ENCODE measurements at places on chromosomes 1 and 21.
A peak's percentile ranks its signal among the peaks of the same experiment; 100 is the strongest.

GRCh38 chr21:32088471-32088870 lies 190.4 kb downstream of the MIS18A start:
- no peak for DNase-seq

- DNase-seq, result no peak
Observed at GRCh38 chr1:8396786-8397406, 79.0 kb downstream of the SLC45A1 start.

GRCh38 chr1:59714966-59715365 lies 99.8 kb upstream of the HOOK1 start:
- no peak for DNase-seq

GRCh38 chr1:24140741-24141181 lies 2.2 kb downstream of the IL22RA1 start:
- DNase-seq, result no peak

- no peak for DNase-seq
Observed at GRCh38 chr1:214022229-214022791, 34.5 kb downstream of the PROX1 start.

- DNase-seq, result no peak
Observed at GRCh38 chr1:160168609-160169369, 17.4 kb downstream of the ATP1A4 start.

DNA sequence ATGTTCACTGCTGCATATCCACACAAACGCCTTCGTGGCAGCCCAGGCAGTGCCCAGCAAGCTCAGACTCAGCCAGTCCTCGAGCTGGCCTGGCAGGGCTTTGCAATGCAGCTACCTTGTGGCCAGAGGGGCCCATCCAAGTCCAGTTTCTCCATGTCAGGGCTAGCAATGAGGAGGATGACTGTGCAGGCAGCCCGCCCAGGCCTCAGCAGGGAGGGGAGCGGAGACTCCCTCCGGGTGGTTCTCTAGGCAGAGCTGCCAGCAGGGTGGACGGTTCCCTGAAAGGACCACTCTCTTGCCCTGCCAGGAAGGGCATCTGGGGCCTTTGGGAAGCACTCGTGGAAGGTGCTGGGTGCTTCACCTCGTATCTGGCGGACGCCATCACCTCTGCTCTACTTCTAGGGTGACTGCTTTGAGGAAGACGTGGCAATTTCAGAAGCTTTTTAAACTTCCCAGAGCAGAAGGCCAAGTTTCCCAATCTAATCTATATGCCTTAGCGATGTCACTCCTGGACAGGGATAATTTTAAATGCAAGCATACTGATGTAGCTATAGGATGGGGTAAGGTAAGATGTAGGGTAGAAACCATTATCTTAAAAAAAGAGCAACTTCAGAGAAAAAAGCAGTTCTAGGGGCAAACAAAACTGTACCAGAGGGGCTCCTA lies 56.2 kb downstream of the RUNX1 start:
- DNase-seq, result no peak

- no peak for DNase-seq
Observed at GRCh38 chr1:173176246-173176645, 30.9 kb downstream of the TNFSF4 start.

GRCh38 chr1:170886460-170886859 lies 48.9 kb upstream of the MROH9 start:
- DNase-seq, result no peak

DNA sequence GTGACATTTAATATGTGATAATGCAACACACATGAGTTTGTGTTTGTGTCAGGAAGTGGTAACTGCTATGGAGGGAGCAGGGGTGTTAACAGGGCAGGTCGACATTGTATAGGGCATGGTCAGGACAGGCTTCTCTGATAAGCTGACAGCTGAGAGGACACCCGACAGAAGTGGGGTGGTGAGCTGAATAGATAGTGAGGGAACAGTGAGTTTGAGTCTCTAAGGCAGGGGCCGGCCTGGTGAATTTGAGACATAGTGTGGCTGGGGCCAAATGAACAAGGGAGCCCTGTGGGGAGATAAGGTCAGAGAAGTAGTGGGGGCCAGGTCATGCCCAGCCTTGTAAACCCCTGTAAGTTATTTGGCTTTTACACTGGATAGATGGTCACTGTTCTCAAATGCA lies 217.4 kb upstream of the KIAA0040 start:
- no peak for DNase-seq

DNA sequence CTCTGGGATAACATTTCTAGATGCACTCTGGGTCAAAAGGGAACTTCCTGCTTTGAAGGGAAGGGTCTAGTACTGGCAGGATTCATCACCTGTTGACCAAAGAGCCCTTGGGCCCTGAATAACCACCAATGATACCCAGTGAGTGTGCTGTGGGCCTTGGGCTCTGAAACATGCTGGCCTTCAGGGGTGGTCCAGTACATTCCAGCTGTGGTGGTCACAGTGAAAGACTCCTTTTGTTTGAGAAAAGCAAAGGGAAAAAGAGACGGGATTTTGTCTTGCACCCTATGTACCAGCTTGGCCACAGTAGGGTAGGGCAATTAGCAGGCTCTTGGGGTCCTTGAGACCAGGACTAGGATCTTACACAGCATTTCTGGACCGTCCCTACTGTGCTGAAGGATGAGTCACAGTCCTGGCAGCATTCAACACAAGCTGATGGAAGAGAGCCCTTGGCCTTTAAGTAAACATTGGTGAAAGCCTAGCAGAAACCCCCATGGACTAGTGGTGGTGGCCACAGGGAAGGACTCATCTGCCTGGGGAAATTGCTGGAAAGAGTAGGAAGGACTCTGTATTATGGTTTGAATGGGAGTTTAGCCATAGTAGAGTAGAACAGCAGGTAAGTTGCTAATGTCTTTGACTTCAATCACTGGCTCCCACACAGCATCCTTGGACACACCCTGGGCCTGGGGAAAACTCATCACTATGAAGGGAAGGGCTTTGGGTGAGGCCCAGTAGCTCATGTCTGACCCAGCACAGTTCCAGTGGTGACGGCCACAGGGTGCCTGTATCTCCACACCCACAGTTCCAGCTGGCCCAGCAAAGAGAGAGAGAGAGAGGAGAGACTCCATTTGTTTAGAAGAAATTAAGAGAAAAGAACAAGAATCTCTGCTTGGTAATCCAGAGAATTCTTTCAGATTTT lies 87.5 kb downstream of the COL24A1 start:
- DNase-seq, result no peak

GRCh38 chr1:242055749-242056320 lies 56.9 kb upstream of the MAP1LC3C start:
- no peak for DNase-seq

DNA sequence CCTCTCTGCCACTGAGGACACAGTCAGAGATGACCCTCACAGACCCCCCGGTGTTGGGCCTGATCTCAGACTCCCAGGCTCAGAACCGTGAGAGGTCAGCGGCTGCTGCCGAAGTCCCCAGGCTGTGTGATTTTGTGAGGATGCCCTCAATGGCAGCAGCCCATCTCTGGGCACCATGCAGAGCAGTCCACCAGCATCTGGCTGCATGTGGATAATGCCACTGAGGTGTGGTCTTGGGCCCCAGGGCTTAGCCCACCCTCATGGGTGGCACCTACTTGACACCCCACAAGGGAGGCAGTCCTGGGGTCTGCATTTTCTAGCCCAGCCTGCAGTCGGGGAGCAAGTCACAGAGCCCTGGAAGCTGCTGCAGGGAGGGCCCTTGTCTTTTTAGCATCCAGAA lies 5.5 kb upstream of the ACTRT2 start:
- DNase-seq, result peak; percentile 81

DNA sequence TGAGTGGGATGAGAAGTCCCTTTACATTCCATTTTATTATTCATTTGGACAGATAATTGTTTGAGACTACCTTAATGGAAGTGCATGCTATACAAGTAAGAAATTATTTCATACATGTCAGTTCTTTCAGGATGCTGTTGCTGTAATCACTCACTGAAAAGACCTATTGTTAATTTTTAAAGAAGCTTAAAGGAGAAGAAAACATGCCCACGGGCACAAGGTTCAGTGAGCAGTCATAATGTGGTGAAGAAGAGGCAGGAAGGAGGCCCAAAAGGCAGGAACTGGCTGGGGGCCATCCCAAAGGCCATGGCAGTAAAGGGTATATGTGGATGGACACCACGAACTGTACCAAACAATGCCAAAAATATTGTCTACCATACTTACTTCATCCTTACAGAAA lies 206.0 kb downstream of the LYPLAL1 start:
- no peak for DNase-seq

GRCh38 chr1:235972311-235972689 lies 92.6 kb downstream of the NID1 start:
- no peak for DNase-seq

- no peak for DNase-seq
Observed at GRCh38 chr1:232012773-232013386, 386.3 kb downstream of the DISC1 start.

GRCh38 chr1:218643281-218643680 lies 298.1 kb downstream of the TGFB2 start:
- no peak for DNase-seq

DNA sequence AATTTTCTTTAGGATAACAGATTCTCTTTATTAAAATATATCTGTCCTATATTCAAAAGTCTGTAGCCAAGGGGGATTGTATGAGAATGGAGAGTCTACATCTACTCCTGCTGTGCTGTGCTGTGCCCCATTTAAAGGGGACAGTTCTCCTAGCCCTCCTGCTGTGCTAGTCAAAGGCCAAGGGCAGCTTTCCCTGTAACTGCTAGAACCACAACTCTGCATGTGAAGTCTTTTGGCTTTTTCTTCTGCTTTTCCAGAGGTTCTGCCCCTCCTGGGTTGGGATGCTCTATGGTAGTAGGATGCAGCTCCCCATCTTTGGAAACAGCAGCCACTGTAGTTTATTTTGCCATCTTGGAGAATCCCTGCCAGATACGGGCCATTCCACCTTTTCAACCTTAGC lies 197.5 kb upstream of the JUN start:
- DNase-seq, result no peak

DNA sequence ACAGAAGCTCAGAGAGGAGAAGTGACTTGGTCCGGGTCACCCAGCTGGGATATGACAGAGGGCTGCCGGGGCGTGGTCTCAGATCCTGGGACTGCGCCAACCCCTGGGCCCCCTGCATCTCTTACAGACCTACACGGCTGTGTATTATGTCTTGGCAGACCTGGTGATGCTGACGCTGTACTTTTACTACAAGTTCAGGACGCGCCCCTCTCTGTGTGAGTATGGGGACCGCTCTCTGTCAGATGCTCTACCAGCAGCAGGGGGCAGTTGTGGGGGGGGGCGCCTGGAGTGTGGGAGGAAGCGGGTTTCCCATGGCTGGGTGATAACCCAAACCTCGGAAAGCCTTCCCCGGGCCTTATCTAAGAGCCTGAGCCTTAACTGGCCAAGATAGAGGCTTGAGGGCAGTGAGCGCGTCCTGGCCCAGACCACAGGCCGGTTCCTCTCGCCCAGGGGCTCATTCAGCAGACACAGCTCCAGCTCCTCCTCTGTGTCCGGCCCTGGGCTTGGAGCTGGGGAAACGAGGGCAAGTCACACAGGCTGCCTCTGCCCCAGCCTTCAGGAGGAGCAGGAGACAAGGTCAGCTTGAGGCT lies 13.3 kb downstream of the SLC66A1 start:
- DNase-seq, result no peak

GRCh38 chr21:34707876-34708325 lies 39.1 kb downstream of the CLIC6 start:
- no peak for DNase-seq

DNA sequence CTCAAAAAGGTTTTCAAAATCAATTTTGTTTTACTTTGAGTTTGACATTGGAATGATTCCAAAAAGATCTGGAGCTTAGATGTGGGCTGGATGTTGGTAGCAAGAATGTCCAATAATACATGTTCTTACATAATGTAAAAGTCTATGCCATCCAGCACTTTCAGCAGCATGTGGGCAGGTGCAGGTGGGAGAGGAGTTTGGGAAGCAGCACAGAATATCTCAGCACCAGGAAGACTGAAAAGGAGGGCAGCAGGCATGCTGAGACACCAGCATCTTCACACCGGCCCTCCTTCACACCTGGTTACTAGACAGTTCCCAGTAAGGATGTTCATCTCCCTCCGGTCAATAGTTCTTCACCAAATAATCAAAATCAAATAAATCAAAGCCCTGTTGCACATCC lies 166.6 kb downstream of the ZBTB18 start:
- DNase-seq, result no peak

DNA sequence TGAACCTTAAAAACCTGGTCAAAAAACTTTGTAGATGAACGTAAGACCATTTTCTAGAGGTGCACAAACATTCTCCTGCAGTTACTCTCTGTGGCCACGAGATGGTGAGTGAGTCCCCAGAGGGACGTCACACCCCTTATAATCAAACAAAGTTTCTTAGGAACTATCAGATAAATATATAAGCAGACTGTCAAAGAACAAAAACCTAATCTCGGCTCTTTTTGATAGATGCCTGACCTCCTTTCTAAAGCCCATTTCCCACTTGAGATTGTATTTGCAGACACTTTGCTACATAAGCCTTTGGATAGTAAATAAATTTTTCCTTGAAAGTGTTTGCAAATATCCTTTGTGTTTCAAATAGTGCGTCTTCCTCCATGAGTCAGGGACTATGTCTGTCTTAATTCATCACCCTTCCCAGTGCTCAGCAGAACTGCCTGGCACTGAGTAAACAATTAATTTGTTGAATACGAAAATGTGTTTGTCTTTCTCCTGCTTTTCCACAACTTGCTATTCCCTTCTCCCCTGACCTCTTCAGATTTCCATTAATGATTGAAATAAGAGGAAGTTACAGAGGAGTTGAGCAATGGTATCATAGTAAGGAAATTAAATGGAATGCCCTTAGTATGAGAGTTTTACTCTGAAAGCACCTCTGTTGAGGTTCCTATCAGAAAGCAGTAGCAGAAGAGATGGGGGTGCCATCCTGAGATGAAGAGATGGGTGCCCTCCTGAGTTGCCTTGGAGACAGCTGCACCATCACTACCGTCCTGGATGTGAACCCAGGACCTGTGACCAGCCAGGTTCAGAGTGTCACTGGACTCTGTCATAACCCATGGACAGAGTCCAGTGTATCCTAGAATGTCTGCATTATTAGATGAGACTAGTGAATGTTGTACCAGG lies 57.8 kb upstream of the RAVER2 start:
- DNase-seq, result no peak

GRCh38 chr1:16211824-16212223 lies 628 bp downstream of the ARHGEF19 start:
- no peak for DNase-seq

- no peak for DNase-seq
Observed at GRCh38 chr1:53473463-53473862, 14.3 kb downstream of the DMRTB1 start.

DNA sequence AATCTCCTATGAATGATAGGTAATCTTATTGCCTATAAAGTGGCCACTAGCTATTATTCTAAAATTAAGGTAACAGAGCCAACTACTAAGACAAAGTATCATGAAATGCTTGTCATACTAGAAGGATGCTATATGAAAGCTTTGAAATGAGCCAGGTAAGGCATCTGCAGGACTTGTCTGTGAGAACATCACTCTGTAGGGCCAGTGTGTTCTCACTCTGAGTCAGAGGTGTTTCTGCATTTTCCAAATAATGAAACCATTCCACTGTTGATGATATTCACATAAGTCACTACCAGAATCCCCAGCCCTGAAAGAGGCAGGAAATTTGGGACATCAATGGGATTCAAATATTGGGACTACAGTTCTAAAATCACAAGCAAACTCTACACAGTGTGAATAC lies 25.8 kb upstream of the GBP5 start:
- no peak for DNase-seq
